Stimulated activated CD4-positive, alpha-beta T cell treated with anti-CD3 and anti-CD28 coated beads, Interleukin-4, amount 100 ng/mL, for 4 hours (primary cell): ENCODE measurements at places on chromosomes 2 and 18.

GRCh38 chr2:220701115-220701514, 871.0 kb downstream of the EPHA4 start:
- DNase-seq, result no peak

- DNase-seq, result no peak
These were observed 786.3 kb upstream of the FSHR start for GRCh38 chr2:49940626-49941025.

GRCh38 chr2:43568228-43568627, 27.6 kb downstream of the THADA start:
- DNase-seq, result no peak

DNA sequence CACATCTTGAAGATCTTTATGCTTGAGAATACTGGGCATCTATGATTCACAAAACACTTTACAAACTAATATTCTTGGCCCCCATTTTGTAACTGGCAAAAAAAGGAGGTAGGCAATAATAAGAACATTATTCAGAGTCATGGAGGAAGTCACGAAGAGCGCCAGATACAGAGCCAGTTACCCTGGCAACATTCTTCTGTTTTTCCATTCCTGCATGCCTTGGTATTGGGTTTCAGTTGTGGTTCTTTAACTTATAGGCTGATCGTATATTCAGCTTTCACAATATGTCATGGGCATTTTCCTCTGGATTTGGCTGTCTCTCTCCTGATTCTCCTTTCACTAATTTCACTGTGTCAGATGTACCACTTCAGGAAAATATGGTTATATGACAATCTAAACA, 234.7 kb downstream of the HRH4 start:
- no peak for DNase-seq

DNA sequence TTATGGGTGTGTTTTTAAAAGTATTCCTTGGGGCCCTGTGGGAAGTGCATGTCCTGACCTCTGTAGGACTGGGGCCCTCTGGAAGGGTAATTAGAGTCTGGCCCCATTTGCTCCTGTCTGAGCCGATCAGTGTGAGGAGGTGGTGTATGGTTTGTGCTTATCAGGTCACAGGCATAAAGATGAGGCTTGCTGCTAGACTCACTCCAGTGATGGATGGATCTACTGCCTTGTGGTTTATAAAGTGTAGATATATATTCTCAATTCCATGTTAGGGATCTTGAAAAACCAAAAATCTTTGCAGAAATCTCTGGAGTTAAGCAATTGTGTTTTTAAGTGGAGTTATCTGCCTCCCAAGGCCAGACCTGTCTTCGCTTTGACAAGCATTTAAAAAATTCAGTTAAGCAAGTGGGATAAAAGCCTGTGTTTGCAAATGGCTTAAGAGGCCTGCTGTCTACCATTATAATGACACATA, 182.4 kb downstream of the PTPRM start:
- no peak for DNase-seq

- no peak for DNase-seq
These were observed 264.7 kb downstream of the METTL4 start for GRCh38 chr18:2306606-2307005.

- DNase-seq, result no peak
These were observed 262.6 kb downstream of the NYAP2 start for GRCh38 chr2:225662101-225662500.

GRCh38 chr2:132593171-132593570, 76.8 kb downstream of the LYPD1 start:
- DNase-seq, result no peak

DNA sequence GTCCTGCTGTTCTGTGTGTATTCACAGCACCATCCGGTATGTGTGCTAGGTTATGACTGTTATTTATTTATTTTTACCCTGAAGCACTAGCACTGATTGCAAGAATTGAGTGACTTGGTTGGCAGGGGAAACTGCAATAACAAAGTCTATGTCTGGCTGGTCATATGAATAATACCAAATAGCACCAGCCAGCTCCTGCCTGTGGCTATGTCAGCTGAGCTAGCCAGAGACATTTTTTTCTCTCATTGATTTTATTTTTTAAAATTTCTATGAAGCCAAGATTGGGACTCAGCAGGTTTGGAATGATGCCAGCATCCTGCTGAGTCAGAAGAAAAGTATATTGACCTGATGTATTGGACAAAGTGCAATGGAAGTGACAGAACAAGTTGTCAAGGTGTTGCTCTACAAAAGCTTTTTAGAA, 188.5 kb upstream of the CDH2 start:
- no peak for DNase-seq

- DNase-seq, result no peak
These were observed 123.9 kb downstream of the MAP2 start for GRCh38 chr2:209547726-209548125.

- no peak for DNase-seq
These were observed 141.9 kb upstream of the CTAGE1 start for GRCh38 chr18:22559414-22560274.

GRCh38 chr2:86372133-86372532, 34.7 kb upstream of the REEP1 start:
- no peak for DNase-seq

GRCh38 chr2:224217233-224217961, 178.3 kb upstream of the SERPINE2 start:
- DNase-seq, result no peak

- no peak for DNase-seq
These were observed 120.1 kb downstream of the ACTR3 start for GRCh38 chr2:114010001-114010400.

GRCh38 chr18:8689517-8689916, 15.8 kb upstream of the MTCL1 start:
- no peak for DNase-seq
